ENCODE measurements at places on chromosomes 2 and 18.
A peak's percentile ranks its signal among the peaks of the same experiment; 100 is the strongest.

DNA sequence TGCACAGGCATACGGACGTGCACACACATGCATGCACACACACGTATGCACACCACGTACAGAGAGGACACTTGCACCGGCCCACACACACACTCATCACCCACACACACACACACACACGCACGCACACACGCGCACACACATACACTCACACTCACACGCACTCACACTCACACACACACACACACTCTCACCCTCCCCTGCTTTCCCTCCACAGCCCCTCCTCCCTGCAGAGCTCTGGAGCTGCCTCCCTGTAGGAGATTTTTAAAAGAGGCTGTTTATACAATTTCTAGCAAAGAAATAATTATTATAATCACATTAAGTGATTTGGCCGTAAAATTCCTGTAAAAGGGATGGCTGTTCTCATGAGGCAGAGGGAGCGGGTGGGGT, 36.5 kb upstream of the SNED1 start:
- DNase-seq, result no peak

- no peak for DNase-seq
Measured at GRCh38 chr2:45765728-45766254, 114.3 kb downstream of the PRKCE start.

DNA sequence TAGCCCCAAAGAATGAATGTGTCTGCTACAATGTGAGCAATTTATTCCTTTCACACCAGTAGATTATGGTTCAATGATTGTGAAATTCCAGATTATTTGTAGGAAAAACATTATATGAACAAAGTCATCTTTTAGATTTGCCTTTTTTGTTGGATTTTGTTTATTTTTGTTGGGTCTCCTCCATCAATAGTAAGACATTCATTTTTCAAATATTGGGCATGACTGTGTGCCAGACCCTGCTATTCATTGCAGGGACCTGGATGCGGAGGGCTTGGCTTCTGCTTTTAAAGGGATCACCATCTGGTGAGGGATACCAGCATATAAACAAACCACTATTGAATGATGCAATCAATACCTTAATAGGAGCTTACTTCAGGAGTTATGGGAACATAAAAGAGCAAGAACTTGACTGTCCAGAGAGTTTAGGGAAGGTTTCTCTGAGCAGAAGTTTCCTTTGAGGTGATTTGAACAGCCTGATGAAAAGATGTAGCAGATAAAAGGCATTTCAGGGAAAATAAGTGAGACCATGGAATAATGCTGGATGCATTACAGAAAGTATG, 486.7 kb downstream of the EPHA4 start:
- DNase-seq, result no peak

- peak; percentile 98 for DNase-seq
Measured at GRCh38 chr2:240921311-240921994, 15.3 kb downstream of the CROCC2 start.

DNA sequence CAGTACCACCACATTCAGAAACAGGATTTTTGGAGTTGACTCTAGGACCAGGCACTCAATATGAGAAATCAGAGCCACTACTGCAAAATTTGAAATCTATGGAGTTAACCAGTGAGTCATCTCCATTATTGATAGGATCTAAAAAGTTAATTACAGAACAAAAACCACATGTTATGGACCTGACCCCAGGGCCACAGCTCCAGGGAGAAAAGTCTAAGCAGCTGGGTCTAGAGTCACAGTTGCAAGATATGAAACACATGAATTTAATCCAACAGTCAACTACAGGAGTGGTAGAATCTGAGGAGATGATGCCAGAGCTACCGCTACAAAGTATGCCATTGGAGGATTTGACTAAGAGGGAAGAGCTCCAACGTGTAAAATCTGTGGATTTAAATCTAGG, 13.4 kb upstream of the ZNF512 start:
- DNase-seq, result no peak

DNA sequence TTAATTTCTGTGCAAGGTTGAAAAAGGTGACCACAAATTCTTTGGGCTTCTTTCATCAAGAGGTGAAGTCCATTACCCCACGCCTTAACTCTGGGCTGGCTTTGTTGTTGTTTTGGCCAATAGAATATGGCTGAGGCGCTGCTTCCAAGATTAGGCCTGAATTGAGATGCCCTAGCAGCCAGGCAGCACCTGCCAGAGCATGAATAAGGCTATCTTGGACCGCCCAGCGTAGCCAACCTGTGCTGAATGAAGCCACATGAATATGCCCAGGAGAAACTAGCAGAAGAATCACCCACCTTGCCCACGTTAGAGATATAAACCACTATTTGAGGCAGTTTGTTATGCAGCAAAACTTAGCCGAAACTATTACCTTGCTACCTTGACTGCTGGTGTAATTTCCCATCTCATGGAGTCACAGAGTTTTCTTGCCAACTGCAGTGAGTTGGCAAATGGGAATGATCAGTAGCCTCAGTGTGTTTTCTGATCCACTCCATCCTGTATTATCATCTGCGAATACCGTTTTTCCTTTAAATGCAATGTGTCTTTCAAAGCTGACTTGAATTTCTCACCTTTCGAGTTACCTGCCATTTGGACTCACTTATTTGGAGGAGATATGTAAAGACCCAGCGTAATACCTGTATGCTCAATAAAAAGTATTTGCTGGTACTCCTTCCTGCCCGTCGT, 679 bp downstream of the TSGA10 start:
- DNase-seq, result no peak

- DNase-seq, result no peak
Measured at GRCh38 chr2:36696533-36696932, at the start of gene VIT. TSS of gene VIT (plus strand) at chr2:36696707. CDS start at chr2:36716371, 19,664 bp downstream.

DNA sequence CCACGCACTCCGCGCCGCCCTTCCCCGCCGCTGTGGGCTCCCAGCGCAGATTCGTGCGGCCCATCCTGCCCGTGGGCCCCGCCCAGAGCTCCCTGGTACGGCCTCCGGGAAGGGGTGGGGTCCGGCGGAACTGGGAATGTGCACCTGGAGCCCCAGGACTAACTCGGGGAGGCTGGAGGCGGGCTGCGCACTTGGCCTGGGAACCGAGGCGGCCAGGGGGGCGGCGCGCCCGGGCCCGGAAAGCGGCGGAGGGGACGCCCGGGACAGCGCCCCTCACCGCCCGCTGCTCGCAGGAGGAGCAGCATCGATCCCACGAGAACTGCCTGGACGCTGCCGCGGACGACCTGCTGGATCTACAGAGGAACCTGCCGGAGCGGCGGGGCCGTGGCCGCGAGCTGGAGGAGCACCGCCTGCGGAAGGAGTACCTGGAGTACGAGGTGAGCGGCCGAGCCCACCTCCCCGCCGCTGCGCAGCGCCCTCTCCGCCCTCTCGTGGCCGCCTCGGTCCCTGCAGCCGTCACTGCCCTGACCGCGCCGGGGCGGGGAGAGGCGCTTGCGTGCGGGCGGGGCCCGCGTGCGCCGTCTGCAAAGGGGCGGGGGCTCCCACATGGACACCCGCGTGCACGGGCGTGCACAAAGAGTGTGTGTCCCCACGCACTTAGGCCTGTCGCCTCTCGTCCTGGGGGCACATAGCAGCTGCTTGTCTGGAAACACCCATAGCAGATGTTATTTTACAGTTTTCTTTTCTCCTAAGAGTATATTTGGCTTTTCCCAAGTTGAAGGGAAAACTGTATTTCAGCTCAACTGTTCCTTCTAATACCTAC, 25.2 kb downstream of the PSD4 start:
- peak; percentile 81 for DNase-seq

- DNase-seq, result peak; percentile 22
Measured at GRCh38 chr2:45872211-45872610, 220.7 kb downstream of the PRKCE start.

DNA sequence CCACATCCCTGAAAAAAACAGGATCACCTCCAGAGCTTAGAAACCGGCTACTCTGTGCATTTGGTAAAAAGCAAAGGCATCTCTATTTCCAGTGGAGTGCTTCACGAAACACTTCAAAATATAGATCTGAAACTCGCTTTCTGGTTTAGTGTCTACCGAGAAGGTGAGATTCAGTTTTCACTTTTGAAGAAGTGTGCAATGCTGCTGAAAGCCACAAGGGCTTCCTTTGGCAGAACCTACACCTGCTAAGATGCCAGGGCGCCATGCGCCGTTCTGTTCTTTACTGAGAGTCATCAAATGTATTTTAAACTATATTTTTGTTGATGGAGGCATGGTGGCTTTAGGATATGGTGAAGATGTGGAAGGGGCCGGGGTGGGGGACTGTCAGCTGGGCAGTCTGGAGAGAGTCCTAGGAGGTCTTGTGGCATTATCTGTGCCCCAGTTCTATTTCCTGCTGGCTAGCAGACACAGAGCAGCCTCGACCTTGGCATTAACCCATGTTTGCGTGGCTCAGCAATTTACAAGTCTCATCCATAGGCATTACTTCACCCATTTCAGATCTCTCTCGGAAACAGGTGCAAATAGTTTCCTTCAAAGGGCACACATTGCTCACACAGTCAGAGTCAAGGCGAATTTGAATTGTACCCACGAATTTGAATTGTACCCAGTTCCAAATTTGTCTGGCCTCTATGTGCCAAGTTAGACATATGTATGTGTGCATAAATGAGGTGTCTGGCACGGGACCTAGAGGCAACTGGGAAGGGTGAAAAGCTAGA, 46.7 kb upstream of the KCNF1 start:
- DNase-seq, result no peak

- no peak for DNase-seq
Measured at GRCh38 chr2:25091265-25091664, 49.4 kb downstream of the EFR3B start.

DNA sequence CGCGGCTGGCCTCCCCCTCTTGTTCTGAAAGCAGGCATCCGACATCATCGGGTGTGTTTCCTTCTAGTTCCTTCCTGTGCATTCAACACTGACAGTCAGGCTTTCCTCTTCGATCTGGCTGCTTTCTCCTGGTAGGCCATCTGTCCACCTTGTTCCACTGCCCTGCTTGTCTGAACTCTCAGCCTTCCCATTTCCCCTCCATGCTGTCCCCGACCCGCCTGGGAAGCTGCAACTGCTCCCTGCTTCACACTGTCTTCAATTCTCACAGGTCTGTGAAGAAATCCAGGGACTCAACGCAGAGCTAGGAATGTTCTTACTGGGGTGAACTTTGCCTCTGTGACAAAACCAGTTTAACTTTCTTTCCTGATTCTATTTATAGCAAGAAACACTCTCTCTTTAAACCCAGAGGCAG, 43.0 kb downstream of the KIF3C start:
- no peak for DNase-seq

DNA sequence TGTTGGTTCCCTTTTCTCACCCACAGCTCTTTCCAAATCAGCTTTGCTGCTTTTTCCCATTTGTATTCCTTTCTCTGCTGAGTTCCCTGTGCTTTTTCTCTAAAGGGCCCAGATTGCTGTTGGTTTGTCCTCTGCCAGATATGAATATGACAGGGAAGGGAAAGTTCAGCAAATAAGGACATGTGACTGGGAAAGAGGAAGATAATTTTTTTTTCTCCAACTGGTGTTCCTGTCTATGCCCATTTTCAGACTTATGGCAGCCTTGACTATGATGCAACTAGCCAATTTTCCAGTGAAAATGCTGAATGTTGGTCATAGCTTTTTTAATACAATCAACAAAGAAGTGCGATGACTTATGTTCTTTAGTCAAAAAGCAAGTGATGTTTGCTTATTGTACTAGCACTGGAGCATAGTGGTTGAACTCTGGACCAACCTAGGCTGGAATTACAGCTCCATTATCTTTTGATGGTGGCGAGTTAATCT, 7.7 kb downstream of the MDH1 start:
- DNase-seq, result no peak

DNA sequence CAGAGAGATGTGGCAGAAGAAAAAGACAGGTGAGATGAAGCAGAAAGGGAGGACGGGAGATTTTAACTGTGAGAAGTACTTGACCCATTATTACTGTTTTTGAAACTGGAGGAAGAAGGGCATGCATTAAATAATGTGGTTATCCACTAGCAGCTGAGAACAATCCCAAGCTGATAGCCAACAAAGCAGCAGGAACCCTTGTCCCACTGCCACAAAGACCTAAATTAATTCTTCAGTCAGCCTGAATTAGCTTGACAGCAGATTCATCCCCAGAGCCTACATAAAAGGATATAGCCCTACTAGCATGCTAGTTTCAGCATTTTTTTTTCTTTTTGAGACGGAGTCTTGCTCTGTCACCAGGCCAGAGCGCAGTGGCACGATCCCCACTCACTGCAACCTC, 19.5 kb upstream of the REG3A start:
- DNase-seq, result no peak

- DNase-seq, result no peak
Measured at GRCh38 chr2:134623046-134623445, 95.8 kb downstream of the TMEM163 start.

GRCh38 chr2:131045286-131046027, 47.8 kb downstream of the FAM168B start:
- DNase-seq, result no peak

Measured in H54 (cell line).